A549 treated with Mapracorat at 1 μM for 4 hours (cell line): ENCODE measurements at places on chromosomes 2 and 18. TPM values are rescaled to one million over a fixed set of nuclear protein-coding genes. Genes with fewer than 3 reads are reported as not detected.

TRIM43 gene
- not detected in 5 replicates for total RNA-seq

GATA6 gene
- 1.1 to 2.0 TPM (median 1.6 TPM) in 5 replicates for total RNA-seq

PSMA8 gene
- total RNA-seq = not detected in 5 replicates

SERPINB4 gene
- 0.08 to 0.09 TPM in 2 of 5 replicates, not detected in the others for total RNA-seq

ZNF521 gene
- total RNA-seq = not detected in 5 replicates

CLEC4F gene
- not detected in 5 replicates for total RNA-seq

CHRNG gene
- total RNA-seq = not detected in 5 replicates

CDK15 gene
- total RNA-seq = not detected in 5 replicates

CCL20 gene
- total RNA-seq = 4.2 to 9.2 TPM (median 6.9 TPM) in 5 replicates

SP140 gene
- 0.27 TPM in 1 of 5 replicates, not detected in the others for total RNA-seq

XPO1 gene
- total RNA-seq = 99.3 to 129 TPM (median 124 TPM) in 5 replicates

NT5C1B gene
- total RNA-seq = not detected in 5 replicates

TET3 gene
- total RNA-seq = 6.7 to 9.3 TPM (median 9.0 TPM) in 5 replicates

DCDC2C gene
- total RNA-seq = 0.24 to 0.57 TPM (median 0.38 TPM) in 3 of 5 replicates, not detected in the others

DHRS9 gene
- 2.7 to 4.3 TPM (median 3.4 TPM) in 5 replicates for total RNA-seq

TMEM178A gene
- 0.12 to 0.27 TPM (median 0.18 TPM) in 4 of 5 replicates, not detected in the other for total RNA-seq

CABYR gene
- 12.9 to 19.3 TPM (median 14.1 TPM) in 5 replicates for total RNA-seq

CACNB4 gene
- total RNA-seq = 0.08 to 0.16 TPM (median 0.13 TPM) in 5 replicates

YES1 gene
- 17.2 to 24.3 TPM (median 23.5 TPM) in 5 replicates for total RNA-seq

DNAJC5G gene
- total RNA-seq = not detected in 5 replicates

CDK5R2 gene
- 3.4 to 6.2 TPM (median 4.7 TPM) in 5 replicates for total RNA-seq

ZSWIM2 gene
- not detected in 5 replicates for total RNA-seq

RABL2A gene
- 8.0 to 10.4 TPM (median 10.1 TPM) in 5 replicates for total RNA-seq

CXCR1 gene
- not detected in 5 replicates for total RNA-seq

HOXD12 gene
- total RNA-seq = not detected in 5 replicates

CCBE1 gene
- 7.3 to 16.3 TPM (median 13.3 TPM) in 5 replicates for total RNA-seq

STK39 gene
- 14.1 to 19.6 TPM (median 18.0 TPM) in 5 replicates for total RNA-seq

ZNF385B gene
- total RNA-seq = not detected in 5 replicates

TMEM200C gene
- not detected in 5 replicates for total RNA-seq

AOX1 gene
- 3.5 to 4.8 TPM (median 4.6 TPM) in 5 replicates for total RNA-seq

FBXO48 gene
- total RNA-seq = 0.39 to 0.61 TPM (median 0.55 TPM) in 5 replicates

NT5DC4 gene
- not detected in 5 replicates for total RNA-seq

HOXD10 gene
- 4.4 to 6.4 TPM (median 5.4 TPM) in 5 replicates for total RNA-seq

SULT1C2 gene
- total RNA-seq = 0.38 to 0.59 TPM (median 0.55 TPM) in 5 replicates

EEF1B2 gene
- total RNA-seq = 1,032 to 1,246 TPM (median 1,058 TPM) in 5 replicates

ZFP36L2 gene
- 25.7 to 39.9 TPM (median 34.5 TPM) in 5 replicates for total RNA-seq

MEP1B gene
- 0.05 TPM in 1 of 5 replicates, not detected in the others for total RNA-seq

ADD2 gene
- total RNA-seq = 21.3 to 27.6 TPM (median 27.3 TPM) in 5 replicates

GNLY gene
- 0.23 to 0.30 TPM in 2 of 5 replicates, not detected in the others for total RNA-seq

GPR55 gene
- 0.04 TPM in 1 of 5 replicates, not detected in the others for total RNA-seq

DOK6 gene
- total RNA-seq = not detected in 5 replicates

CHST9 gene
- total RNA-seq = not detected in 5 replicates

ERBB4 gene
- not detected in 5 replicates for total RNA-seq

UPP2 gene
- total RNA-seq = not detected in 5 replicates

CYP1B1 gene
- total RNA-seq = 3.9 to 4.9 TPM (median 4.2 TPM) in 5 replicates

PLCL1 gene
- not detected in 5 replicates for total RNA-seq

PECR gene
- total RNA-seq = 13.2 to 16.9 TPM (median 14.4 TPM) in 5 replicates

SERPINB10 gene
- not detected in 5 replicates for total RNA-seq

ANKRD30BL gene
- total RNA-seq = not detected in 5 replicates
